ENCODE measurements at places on chromosomes 11 and 22.

GRCh38 chr11:35305670-35306382 lies 113.5 kb downstream of the SLC1A2 start:
- peak; percentile 53 for DNase-seq

GRCh38 chr11:65357856-65358356 lies 3.4 kb downstream of the TIGD3 start:
- DNase-seq, result no peak

DNA sequence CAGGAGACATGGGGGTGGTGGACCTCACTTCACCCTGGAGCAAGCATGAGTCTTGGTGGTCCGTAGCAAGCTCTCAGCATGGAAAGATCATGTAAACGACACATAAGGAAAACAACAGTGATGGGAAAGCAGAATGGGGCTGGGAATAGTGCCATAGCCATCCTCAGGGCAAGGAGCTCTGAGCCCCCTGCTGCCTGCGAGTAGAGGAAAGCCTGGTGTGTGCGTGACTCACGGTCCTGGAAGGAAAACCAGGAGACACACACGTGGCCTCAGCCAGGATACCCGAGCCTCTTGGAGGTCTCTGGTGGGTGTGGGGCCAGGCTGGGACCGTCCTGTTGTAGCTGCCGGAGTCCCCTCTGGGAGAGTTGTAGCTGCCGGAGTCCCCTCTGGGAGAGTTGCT lies 12.4 kb downstream of the SHANK3 start:
- no peak for DNase-seq

- DNase-seq, result no peak
Observed at GRCh38 chr11:134583397-134583990, 171.5 kb upstream of the B3GAT1 start.

- DNase-seq, result no peak
Observed at GRCh38 chr11:65654375-65655349, 8.1 kb downstream of the RELA start.

DNA sequence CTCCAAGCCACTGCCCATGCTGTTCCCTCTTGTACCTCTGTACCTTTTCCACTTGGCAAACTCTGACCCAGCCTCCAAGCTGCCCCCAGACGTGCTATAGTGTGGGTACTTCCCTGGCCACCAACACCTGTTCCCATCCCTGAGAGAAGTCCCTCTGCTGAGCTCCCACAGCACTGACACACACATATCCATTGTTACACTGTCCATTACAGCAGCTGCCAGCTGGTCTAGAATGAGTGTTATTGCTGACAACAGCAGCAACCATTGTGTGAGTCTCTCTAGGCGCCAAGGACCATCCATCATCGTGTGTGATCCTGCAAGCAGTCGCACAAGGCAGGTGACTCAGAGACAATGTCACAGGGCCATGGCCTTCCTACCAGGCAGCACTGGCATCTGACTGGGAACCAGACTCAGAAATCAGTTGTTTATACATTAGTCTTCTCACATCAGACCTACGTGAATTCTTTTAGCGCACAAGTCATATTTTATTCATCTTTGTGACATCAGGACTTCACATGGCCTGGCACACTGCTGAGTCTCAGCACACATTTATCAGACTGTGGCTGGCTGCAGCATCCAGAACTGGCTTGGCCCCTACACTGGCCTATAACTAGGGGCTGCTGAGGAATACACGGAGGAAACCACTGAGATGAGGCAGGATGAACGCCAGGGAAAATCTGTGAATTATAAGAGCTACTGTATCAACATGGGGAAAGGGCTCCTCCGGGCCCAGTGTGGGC lies 56.4 kb downstream of the SGSM3 start:
- no peak for DNase-seq

DNA sequence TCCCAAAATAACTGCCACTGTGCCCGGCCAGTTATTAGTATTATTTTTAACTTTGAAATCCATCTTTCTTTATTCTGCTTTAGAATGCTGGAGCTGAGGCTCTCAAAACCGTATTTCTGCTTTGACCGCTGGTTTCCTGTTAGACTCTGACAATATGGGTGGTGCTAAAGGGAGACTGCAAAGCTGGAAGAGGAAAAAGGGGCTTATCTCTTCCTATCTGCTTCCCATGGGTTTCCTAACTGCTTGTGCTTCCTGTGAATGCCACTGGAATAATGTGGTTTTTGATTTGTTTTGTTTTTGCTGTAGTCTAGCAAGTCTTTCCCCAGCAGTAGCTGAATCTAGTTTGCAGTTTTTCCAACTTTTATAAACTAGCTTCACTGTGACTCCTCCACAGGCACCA lies 43.6 kb downstream of the XRRA1 start:
- no peak for DNase-seq

DNA sequence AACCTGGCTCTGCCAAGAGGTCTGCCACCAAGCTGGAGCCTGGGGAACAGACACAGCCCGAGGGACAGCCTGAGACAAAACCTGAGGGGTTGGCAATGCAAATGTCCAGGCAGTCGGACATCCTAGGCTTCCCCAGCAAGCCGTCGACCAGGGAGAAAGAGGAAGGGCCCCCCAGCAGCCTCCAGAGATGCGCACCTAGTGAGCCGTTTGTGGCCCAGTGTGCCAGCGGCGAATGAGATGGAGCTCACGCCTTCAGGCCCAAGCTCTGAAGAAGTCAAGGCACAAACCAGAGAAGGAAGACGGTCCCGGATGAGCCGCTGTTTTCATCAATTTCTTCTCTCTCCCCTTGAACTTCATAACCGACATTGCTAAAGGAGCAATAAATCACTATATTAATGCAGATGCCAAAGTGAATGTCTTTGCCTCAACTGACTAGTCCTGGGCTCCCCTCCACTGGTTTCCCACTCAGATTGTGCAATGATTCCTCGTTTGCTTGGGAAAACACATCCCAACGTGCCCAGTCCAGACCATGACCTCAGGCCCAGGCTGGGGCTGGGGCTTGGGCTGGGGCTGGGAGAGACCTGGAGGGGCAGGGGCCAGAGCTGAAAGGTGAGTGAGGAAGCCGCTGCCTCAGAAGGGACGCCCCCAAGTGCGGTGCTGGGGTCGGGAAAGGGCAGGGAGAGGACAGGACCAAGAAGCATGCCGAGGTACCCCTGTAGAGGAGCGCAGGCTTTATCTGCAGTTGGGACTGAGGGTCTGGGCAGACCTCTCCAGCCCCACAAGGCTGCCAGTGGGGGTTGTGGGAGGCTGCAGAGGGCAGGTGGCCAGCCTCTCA lies 3.5 kb upstream of the DGCR2 start:
- DNase-seq, result no peak

- DNase-seq, result no peak
Observed at GRCh38 chr22:22194931-22195264, 49.7 kb upstream of the VPREB1 start.

GRCh38 chr22:38657045-38657909 lies 839 bp downstream of the CBY1 start:
- peak; percentile 33 for DNase-seq

- no peak for DNase-seq
Observed at GRCh38 chr11:102332611-102332994, 14.4 kb upstream of the BIRC2 start.

- DNase-seq, result no peak
Observed at GRCh38 chr11:57399221-57399620, 8.8 kb upstream of the PRG2 start.

- DNase-seq, result no peak
Observed at GRCh38 chr11:3192511-3193372, 25.9 kb downstream of the MRGPRG start.

- peak; percentile 3 for DNase-seq
Observed at GRCh38 chr11:76666408-76666807, 4.1 kb downstream of the LRRC32 start.
